ENCODE measurements at places on chromosomes 7 and 10.

GRCh38 chr7:29214056-29214455 is 19.5 kb downstream of the CHN2 start:
- no peak for DNase-seq

- no peak for DNase-seq
These were observed 309.7 kb downstream of the EXOC4 start for GRCh38 chr7:133562621-133563020.

GRCh38 chr10:50456719-50457118 is 167.0 kb downstream of the SGMS1 start:
- DNase-seq = no peak

GRCh38 chr10:22978918-22979317 is 51.1 kb downstream of the ARMC3 start:
- DNase-seq = no peak

GRCh38 chr7:85328456-85328998 is 141.7 kb upstream of the SEMA3D start:
- no peak for DNase-seq

- no peak for DNase-seq
These were observed 885 bp upstream of the NKX1-2 start for GRCh38 chr10:124450783-124451057.

GRCh38 chr7:45494885-45495284 is 79.3 kb upstream of the ADCY1 start:
- DNase-seq = no peak

- DNase-seq = no peak
These were observed 28.2 kb downstream of the IL2RA start for GRCh38 chr10:6033954-6034353.

- DNase-seq = peak; percentile 58
These were observed 176.8 kb downstream of the PKD1L1 start for GRCh38 chr7:47771336-47771989.

- DNase-seq = no peak
These were observed 14.2 kb downstream of the EBF3 start for GRCh38 chr10:129949891-129950291.

Data from Ammon's horn (tissue), 1 donor.